Activated CD4-positive, alpha-beta memory T cell treated with anti-CD3 and anti-CD28 coated beads, Interleukin-2, amount 10 ng/mL, durations not matched to agents 7 days and 5 days (primary cell): ENCODE measurements at places on chromosomes 2 and 18. TPM values are rescaled to one million over a fixed set of nuclear protein-coding genes. Genes with fewer than 3 reads are reported as not detected.

The PDE1A gene
- total RNA-seq: not detected

The GALNT14 gene
- not detected for total RNA-seq

The GAL3ST2 gene
- 0.58 TPM for total RNA-seq

The AGXT gene
- total RNA-seq: not detected

The PPM1G gene
- total RNA-seq: 119 TPM

The CKAP2L gene
- total RNA-seq: 66.3 TPM

The PSMD14 gene
- 72.9 TPM for total RNA-seq

The FBXO36 gene
- total RNA-seq: 1.1 TPM

DNA sequence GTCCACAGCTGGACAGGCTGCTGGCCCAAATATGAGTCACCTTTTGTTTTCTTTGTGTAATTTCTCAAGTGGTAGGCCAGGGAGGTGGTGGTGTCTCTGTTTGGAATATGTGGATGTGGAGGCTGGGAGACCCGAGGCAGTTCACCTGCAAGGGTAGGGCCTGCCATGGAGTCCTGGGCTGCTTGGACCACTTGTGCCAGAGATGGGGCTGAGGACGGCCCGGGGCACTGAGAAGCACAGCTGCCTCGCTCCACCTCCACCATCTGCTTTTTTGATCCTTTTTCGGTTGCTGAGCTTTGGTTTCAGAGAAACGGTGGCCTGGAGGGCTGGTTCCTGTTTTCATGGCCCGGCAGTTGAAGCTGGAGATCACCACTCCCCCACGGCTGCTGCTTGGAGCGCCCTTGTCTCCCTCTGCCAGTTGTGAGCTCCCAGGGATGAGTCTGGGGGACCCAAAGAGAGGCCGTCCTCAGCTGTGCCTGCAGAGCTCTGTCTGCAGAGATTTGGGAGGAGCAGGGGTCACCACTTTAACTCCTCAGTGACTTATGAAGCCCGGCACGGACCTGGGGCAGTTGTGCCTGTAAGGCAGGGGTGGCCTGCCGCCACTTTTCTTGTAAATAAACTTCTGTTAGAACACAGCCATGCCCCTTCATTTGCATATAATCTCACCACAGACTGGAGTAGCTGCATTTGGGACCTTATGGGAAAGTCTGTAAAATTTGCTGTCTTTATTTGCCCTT is 67.6 kb upstream of the MCFD2 start:
- no peak for DNase-seq

DNA sequence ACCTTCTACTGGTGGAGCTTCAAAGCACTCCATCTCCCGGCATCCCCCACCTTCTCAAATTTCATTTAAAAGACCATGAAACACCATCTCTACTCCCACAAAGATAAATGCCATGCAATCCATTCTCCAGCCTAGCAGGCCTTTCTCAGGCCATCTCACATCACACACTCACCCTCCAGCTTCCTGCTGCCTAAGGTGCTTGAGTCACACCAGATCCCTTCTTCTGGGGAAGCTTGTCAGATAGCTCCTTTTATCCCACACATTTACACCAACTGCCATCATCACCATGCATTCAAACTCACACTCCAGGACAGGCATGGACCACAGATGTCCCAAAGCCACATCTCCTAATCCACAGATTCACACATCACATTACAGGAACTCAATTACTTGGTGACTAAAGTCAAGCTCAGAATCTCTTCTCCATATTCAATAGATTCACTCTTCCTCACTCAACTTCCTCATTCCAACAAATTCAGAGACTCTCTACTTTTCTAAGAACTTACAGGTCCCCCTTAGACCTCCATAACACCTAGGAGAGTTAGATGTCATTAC is 292.5 kb downstream of the TNS1 start:
- no peak for DNase-seq

DNA sequence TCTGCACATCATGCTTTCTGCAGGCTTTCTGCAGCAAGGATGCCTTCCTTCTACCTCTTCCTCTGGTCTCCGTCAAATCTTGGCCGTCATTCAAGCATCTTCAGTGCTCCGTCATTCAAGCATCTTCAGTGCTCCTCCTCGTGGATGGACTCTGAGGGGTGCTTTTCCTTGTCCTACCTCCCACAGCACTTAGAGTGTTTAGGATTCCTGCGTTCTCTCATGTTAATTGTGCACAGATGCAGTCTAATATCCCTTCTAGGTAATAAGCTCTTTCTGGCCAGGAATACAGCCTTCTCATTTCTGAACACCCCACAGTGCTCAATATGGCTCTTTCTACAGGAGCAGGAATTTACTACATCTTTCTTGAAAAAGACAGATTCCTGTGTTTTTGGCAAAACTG is 59.8 kb downstream of the ZNF236 start:
- no peak for DNase-seq

DNA sequence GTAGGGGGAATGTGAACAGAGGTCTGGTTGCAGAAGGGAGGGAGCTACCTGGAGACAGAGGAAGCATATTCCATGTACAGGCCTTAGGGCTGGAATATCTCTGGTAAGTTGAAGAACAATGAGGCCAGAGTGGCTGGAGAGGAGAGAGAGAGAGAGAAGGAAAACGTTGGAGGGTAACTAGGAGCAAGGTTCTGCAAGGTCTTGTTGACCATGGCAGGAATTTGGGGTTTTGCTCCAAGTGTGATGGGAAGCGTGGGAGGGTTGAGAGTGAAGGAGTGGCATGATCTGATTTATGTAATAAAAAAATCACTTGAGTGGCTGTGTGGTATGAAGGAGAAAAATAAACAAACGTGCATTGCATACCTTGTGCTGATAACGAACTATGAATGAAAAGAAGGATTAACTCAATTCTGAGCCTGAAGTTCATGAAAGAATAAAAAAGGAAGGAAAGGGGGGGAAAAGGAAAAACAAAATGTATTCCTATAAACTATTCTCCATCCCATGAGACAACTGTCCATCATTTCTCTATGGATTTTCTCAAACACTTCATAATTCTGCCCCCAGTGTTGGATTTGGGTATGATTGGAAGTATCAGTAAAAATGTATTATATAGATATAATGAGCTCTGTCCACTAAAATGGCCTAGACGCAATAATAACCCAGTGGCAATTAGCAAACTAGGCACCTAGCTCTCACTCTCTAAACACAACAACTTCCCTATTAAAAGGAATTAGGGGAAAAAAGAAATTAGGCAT is 59.7 kb upstream of the PMAIP1 start:
- no peak for DNase-seq

- DNase-seq: no peak
These were observed 582.6 kb downstream of the NRXN1 start for GRCh38 chr2:50449306-50449705.

DNA sequence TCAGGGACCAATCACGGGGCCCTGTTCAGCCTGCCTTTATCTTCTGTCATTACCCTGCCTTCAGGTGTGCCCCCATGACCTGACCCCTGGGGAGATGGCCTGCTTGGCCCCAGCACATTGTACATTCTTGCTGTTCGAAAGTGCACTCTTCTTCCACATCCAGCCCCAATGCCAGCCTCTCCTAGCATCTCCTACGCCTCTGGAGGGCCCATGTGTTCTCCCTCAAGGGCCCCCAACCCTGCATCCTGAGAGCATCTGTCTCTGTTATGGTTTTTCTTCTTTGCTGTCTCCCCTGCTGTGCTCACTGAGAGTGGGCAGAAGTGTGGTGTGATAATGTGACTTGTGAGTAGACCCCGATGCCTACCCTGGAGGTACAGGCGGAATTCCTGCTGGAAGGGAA is 41.5 kb upstream of the OTOS start:
- no peak for DNase-seq

DNA sequence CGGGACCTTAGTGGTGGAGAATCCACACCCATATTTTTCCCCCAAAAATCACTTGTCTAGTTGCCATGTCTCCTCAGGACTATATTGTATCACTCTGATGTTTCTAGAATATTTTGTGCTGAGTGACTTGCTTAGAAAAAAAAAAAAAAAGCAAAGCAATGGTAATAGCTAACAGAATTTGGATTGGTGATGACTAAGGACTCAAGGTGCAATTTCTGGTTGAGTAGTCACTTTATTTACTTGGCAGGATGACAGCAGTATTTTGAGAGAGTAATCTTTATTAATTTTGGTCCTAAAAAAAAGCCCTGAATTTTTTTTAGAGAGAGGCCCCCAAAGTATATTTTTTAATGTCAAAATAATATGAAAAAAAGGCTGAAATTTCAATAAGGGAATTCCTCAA is 32.8 kb upstream of the MYO3B start:
- no peak for DNase-seq

- DNase-seq: no peak
These were observed 130.6 kb downstream of the COL6A3 start for GRCh38 chr2:237283131-237283928.

GRCh38 chr2:40410695-40411094 is 41.2 kb downstream of the SLC8A1 start:
- no peak for DNase-seq

DNA sequence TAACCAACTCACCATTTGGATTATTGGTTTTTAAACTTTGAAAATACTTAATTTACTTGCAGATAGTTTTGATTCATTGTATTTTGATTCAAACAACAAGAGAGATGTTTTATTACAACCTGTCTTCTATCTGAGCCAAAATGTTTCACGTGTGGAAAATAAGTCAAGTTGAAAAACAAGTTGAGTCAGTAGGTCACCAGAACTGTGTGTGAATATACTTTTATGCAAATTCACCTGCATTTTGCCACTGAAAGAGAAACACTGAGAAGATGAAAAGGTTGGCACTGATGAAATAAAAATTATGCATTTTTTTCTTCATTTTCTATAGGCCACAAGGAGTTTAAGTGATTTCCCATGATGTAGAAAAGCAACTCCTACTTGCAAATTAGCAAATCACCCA is 68.3 kb downstream of the ICOS start:
- no peak for DNase-seq

GRCh38 chr2:215189393-215189792 is 51.0 kb upstream of the ABCA12 start:
- DNase-seq: no peak

GRCh38 chr2:172065111-172065510 is 20.2 kb upstream of the DLX1 start:
- DNase-seq: no peak

DNA sequence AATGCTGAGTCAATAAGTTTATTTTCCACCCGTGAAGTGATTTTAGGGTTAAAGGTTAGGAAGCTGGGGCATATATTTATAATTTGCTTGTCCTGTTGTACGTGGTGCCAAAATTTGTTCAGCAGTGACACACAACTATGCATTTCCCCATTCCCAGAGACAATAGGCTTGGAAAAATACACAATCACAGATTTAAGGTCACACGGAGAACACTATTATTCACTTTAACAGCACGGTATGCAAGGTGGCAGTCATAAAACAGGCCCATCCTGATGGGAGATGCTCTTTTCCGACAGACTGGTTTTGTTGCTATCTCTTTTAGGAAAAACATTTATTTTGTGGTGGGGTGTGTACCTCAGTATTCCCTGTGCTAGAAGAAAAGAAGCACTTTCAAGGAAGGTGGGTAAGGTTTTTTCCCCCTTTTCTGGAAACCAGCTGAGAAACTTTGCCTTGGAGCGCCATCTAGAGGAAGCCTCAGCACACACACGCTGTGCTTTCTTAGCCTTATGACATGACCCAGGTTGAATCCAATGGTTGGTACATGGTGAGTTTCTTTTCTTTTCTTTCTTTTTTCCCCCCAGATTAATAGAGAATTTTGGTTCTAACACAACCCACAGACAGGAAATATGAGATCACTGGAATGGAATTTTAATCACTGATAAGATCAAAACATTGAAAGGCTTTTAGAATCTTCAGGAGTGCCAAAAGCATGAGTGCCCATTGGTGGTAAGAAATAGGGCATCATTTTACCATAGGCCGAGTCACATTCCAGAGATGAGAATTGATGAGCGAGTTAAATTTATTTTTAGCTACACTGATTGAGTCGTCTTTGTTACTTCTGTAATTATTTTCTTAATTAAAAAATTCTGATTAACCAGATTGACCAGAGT is 332.1 kb downstream of the AGPS start:
- DNase-seq: peak; percentile 53

DNA sequence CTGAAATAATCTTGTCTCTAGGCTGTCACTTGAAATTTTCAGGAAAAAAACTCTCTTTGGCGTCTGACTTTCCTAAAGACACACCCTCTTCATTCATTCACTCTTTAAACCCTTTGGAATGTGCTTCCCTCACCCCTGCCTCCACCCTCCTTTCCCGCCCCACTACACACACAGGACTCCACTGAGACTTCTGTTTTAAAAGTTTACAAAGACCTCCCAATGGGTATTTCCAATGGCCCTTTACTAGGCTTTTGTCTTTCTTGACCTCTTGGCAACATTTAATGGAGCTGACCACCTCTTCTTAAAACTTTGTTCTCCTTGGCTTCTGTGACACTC is 96.1 kb downstream of the RBMS1 start:
- no peak for DNase-seq

- DNase-seq: no peak
These were observed 110.5 kb downstream of the TACR1 start for GRCh38 chr2:75088791-75089190.

DNA sequence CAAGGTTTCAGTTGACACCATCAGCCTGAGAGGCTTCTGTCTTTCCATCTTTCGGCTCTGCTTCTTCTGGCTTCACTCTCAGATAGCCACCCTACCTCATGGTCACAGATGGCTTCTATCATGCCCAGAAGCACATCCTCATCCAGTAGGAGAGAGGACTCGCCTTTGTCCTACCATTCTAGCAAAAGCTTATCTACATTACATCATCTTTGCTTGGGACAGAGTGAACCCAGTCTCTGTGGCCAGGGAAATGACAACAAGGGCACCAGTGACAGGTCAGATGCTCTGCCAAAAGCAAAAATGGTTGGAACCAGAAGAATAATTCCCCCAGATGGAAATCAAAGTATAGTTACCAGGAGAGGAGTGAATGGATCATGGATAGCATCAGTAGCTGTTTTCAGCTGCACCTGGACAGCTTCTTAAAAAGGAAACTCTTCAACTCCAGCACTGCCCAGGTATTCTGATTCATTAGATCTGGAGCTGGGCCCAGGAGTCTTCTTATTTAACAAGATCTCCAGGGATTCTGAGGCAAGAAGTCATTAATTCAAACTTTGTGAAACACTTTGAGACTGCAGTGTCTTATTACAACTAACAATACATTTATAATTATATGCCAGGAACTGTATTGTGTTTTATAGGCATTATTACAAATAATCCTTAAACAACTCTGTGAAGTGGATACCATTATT is 257.7 kb upstream of the UBE2E3 start:
- no peak for DNase-seq
